ENCODE measurements at places on chromosomes 2 and 18.

DNA sequence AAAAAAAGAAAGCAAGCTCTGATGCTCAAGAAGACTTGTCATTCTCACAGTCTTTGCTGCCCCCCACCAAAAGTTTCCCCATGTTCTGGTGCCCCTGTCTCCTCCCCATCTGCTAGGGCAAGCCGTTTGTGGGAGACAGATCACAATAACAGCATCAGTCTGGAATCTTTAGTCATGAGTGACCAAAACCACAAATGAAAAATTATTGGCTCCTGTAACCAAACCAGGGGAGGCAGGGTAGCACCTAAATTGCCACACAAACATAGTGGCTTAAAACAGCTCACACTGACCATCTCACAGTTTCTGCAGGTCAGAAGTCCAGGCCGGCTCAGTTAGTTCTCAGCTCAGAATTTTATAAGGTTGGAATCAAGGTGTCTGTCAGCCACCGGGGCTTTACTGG, 9.1 kb upstream of the B3GNT7 start:
- no peak for DNase-seq

DNA sequence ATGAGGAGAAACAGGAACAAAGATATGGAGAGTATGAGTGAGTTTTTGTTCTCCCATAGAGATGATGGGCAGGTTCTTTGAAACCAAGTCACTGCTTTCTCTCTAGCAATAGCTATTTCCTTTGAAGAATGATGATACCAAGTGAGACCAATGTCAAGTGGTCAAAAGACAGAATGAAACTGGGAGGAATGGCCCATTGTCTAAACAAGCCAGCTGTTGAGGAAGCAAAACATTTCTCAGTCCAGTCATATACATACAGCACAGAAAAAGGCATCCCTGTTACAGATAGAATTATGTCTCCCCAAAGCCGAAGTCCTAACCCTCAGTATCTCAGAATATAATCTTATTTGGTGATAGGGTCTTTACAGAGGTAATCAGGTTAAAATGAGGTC, 66.1 kb upstream of the EPC2 start:
- no peak for DNase-seq

DNA sequence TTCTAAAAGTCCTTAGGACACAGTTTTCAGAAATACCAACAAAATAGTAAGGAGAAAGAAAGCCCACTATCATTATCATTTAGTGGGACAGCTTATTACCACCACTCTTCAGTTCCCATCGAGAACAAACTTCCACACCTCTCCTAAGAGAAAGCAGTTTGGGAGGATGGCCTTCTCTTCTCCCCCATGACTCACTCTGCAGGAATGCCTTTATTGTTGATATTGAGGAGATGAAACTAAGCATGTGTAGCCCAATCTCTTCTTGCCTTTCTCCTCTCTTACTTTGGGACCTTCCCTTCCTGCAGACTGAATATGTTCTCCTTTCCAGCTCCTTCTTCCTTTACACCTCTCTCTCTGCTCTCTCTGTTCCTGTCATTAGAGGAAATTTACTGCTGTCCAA, 30.0 kb upstream of the ERMN start:
- no peak for DNase-seq

GRCh38 chr18:55302167-55302833, 285.7 kb downstream of the TCF4 start:
- DNase-seq, result no peak

- no peak for DNase-seq
Observed at GRCh38 chr2:133142087-133142486, 426.2 kb downstream of the NCKAP5 start.

GRCh38 chr2:64998658-64999061, 9.5 kb downstream of the SLC1A4 start:
- no peak for DNase-seq

GRCh38 chr2:160816916-160817499, 323.4 kb upstream of the RBMS1 start:
- DNase-seq, result no peak

GRCh38 chr2:196924051-196924450, 2.5 kb downstream of the PGAP1 start:
- no peak for DNase-seq

DNA sequence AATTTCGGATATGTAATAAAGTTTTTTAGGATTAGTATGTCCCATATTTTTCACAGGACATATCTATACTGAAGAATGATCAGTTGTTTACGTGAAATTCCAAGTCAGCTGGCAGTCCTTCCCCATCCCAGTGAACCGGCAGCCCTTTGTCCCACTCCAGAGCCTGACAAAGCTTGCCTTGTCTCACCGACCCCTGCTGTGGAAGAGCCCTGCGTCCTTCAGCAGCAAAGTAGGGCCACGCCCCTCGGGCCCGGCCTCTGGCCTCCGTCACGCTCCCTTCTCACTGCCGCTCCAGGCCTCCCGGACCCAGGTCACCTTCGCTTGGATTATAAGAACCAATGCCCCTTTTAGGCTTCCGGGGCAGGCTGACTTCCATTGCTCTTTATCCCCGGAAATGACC, 89.8 kb upstream of the TGIF1 start:
- DNase-seq, result no peak

GRCh38 chr2:24362253-24362652, 1.9 kb upstream of the ITSN2 start:
- no peak for DNase-seq

DNA sequence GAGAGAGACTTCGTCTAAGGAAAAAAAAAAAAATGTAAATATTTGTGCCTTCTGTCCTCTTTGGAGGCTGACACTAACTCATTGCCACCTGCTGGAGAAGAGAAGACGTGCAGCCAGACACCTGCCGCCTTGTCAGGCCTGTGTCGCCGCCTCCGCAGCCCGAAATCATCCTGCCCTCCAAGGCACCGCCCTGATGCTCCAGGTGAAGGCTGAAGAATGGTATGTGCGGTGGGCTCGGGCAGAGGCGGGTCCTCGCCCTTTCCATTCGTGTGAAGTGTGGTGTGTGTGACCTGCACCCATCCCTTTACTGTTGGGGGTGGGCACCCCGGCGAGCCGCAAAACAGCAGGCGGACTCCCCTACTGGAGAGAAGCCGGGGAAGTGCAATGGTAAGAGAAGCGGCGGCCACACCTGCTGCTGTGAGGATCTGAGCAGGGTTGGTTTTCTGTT, 60.4 kb downstream of the FAM161A start:
- DNase-seq, result peak; percentile 48

DNA sequence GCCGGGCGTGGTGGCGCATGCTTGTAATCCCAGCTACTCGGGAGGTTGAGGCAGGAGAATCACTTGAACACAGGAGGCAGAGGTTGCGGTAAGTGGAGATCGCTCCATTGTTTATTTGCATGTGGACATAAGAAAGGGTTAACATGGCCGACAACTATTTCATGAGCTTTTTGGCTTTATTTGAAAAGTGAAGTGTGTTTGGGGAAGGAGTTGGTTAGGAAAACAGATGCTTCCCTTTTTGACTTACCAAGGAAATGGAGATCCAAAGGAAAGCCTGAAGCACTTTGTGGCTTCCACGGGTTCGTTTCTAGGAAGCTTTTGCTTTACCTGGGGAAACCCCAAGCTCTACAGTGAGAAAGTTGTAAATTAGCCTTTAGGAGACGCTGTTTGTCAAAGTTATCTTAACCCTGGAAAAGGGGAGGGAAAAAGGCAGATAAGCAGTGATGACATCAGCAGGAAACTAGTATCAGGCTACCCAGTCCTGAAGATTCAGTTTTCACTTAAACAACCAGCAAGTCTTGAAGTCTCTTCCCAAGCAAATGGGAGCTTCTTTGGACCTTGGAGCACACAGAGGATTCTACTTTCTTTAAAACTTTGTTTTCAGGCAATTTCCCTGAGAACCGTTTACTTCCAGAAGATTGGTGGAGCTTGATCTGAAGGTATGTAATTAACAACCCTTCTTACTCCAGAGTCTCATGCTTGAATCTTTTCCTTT, at the start of gene CASP10:
Gene CASP10 (plus strand): TSS at position 492 of the 715 bp plus-strand sequence. CDS start 2,637 bp downstream, outside the sequence.
- no peak for DNase-seq

DNA sequence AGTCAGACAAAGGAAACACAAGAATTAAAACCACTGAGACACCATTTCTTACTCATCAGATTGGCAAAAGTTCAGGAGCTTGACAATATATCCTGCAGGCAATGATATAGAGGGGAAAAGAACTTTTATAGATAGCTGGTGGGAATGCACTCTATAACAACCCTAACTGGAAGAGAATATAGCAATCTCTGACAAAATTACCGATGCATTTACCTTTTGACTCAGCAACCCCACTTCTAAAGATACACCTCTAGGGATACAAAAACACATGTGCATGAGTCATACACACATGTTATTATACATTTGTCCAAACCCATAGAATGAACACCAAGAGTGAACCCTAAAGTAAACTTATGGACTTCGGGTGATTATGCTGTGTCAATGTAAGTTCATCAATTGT, 79.4 kb upstream of the SRD5A2 start:
- DNase-seq, result no peak

Data from activated CD4-positive, alpha-beta T cell treated with anti-CD3 and anti-CD28 coated beads for 1 hour (primary cell).